Calu3 (cell line): ENCODE measurements at places on chromosomes 12 and 14. TPM values are rescaled to one million over a fixed set of nuclear protein-coding genes. Genes with fewer than 3 reads are reported as not detected.

GRCh38 chr14:69701857-69702256 lies 65.1 kb upstream of the SRSF5 start:
- no peak for DNase-seq

GRCh38 chr14:104356738-104357688 lies 218.6 kb downstream of the KIF26A start:
- no peak for DNase-seq

Gene C14orf132
- total RNA-seq = 1.3 and 2.6 TPM in 2 replicates

GRCh38 chr14:53218161-53218560 lies 65.0 kb upstream of the DDHD1 start:
- no peak for DNase-seq

DNA sequence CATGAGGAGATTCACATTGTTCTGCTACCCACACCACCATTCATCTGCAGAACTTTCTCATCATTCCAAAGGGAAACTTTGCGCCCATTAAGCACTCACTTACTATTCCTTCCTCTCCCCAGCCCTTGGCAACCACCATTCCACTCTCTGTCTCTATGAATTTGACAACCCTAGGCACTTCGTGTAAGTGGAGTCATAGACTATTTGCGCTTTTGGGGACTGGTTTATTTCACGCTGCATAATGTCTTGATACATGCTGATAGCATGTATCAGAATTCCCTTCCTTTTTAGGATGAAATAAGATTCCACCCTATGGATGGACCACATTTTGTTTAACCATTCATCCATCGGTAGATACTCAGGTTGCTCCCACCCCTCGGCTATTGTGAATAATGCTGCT lies 4.5 kb upstream of the EML1 start:
- DNase-seq = no peak

- no peak for DNase-seq
Observed at GRCh38 chr12:118704527-118705241, 276.7 kb upstream of the SRRM4 start.

DNA sequence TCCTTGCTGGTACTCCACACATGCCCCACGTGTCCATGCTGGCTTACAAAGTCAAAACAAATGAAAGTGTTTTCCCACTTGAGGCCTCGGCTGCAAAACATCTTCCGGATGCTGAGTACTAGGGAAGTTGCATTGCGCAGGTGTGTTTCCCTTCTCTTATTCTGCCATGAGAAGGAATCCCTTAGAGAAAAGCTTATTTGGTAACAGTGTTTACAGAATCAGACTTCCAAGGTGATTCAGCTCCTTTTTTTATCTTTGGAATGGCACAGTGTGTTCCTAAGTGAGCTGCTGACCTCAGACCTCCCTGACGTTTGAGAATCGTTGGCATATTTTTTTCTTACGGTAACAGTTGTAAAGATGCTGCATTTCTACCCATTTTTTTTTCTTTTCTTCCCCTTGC lies 211.3 kb downstream of the ESR2 start:
- DNase-seq = no peak

GRCh38 chr12:126424696-126425095 lies 1359.5 kb downstream of the AACS start:
- no peak for DNase-seq

DNA sequence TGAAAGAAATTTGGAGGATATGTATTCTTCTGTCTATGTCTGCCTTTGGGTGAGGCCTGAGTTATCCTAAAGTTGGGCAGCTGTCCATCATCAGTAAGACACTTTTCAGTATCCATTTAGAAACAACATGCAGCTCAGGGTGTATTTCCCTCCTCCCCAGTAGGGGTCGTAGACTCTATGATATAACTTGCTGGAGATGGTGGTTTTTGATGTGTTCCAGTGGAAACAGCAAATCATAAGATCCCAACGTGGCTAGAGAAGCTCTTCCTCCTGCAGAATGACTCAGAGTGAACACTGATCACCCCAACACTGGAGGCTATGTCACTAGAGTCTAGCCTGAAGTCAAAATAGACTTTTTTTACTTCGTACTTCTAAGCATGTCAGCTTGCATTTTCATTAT lies 331.6 kb upstream of the STXBP6 start:
- DNase-seq = no peak

DNA sequence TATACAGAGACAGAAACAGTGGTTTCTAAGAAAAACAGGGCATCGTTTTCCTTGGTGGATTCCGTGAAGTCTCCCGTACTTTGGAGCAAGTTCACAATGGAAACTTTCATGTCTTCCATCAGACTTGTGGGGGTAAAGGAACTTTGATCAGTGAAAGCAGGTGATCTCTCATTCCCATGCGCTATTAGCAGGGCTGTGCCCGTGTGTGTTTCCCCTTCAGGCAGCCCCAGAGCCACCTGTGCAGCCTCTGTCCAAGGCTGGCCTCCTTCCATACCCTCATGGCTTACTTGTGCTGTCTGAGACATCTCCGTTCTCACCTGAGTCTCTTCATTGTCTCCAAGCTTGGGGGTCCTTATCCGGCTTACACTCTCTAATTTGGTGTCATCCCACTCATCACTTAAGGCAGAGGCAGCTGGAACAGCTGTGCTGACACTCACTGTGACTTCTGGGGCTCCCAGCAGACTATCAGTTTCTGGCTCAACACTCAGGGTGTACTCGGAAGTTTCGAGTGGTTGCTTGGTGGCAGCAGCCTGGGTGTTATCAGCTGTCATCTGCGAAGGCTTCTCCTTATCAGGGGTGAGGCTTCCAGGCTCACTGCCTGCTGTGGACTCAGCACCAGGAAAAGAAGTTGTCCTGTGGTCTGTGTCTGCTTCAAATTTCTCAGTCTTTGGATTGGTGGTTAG lies 13.8 kb downstream of the ARMH4 start:
- DNase-seq = no peak

Gene GPD1
- total RNA-seq = 0.21 and 1.0 TPM in 2 replicates

- DNase-seq = peak; percentile 24
Observed at GRCh38 chr12:114166362-114166761, 200.2 kb upstream of the RBM19 start.

GRCh38 chr14:59358102-59358501 lies 107.1 kb downstream of the GPR135 start:
- DNase-seq = peak; percentile 28

Gene ABCC9
- total RNA-seq = 0.05 TPM in 1 of 2 replicates, not detected in the other

GRCh38 chr14:75709207-75709812 lies 48.3 kb downstream of the TTLL5 start:
- peak; percentile 54 for DNase-seq

- no peak for DNase-seq
Observed at GRCh38 chr14:32657081-32657480, 281.6 kb upstream of the NPAS3 start.

Gene DENND5B
- total RNA-seq = 8.0 and 10.2 TPM in 2 replicates

DNA sequence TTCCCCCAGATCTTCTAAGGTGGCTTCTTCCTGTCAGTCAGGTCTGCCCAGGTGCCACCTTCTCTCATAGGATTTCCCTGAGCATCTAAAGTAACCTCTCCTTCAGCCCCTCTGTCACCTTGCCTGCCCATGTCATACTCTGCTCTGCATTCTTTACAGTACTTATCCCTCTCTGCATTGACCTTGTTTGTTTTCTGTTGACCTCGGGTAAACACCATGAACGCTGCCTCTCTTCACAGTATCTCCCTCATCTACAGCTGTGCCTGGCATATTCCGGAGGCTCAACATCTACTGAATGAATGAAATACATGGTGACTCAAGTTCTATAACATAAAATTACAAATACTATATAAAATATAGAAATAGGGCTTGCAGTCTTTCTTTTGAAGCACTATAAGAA lies 10.1 kb upstream of the PPM1A start:
- DNase-seq = no peak

DNA sequence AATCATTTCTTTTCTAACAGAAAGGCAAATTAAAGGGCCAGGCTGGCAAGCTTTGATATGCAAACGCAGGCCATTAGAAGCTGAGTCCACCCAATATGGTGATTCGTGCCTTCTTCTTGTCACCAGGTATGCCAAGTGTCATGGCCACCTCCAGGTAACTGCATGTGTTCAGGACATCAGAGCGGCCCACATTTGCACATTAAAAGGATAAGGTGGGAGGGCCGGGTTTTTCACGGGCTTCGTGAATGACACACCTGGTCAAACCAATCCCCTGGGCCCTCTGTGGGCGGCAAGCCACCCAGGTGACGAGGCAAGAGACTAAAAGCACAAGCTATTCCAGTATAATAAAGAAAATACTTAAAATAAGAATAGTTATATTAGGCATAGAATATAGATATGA lies 75.9 kb upstream of the TSPAN11 start:
- DNase-seq = no peak

Gene CLEC4C
- total RNA-seq = not detected in 2 replicates

Gene RFX4
- total RNA-seq = 0.27 TPM in 1 of 2 replicates, not detected in the other

Gene FAM186B
- 0.29 and 0.47 TPM in 2 replicates for total RNA-seq

Gene HSPB8
- total RNA-seq = 2.0 and 2.6 TPM in 2 replicates

- no peak for DNase-seq
Observed at GRCh38 chr12:113758165-113758924, 207.8 kb downstream of the RBM19 start.

DNA sequence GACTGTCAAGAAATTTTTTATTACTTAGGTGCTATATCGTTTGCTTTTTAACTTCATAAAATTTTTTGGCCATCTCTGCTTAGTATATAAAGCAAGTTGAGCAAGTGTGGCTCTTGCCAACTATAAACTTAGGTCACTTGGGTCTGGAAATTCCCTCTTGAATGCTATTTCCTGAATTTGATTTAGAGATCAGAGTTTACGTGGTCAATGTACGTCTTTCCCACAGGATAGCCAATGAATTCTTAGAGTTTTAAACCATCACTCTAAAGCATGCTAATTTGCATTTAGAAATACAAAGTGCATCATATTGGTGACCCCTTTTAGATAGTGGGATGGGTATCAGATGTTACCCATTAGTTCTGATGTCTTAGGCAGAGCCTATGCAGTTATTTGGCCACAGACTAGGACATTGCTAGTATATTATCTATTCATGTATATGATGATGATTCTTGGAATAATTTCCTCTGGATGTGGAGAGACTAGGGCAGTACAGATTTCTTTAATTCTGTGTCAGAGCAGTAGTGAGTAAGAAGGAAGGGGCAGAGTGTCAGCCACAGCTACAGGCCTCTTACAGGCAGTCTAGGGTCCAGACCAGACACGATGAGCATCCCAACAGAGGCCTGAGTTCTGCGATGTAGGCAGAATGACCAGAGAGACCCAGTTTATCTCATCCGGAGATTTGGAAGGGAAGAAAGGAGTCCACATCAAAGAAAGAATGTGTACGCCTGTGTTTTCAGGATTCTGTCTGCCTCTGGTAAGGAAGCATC lies 30.3 kb downstream of the SCN8A start:
- DNase-seq = no peak

- peak; percentile 47 for DNase-seq
Observed at GRCh38 chr12:16385782-16386646, 38.6 kb downstream of the MGST1 start.

DNA sequence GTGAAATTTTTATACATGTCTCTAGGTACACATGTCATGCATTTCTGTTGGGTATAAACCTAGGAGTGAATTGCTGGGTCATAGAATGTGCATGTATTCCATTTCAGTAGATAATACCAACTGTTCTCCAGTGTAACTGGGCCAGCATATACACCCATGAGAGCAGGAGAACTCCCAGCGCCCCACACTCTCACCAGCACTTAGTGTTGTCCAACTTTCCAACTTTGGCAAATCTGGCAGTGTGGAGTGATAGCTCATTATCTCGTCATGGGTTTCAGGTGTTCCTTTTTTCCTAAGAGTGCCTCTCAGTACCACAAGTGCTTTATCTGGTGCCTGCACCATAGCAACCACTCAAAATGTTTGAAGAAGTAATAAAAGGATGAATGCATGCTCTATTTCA lies 40.1 kb downstream of the NGB start:
- DNase-seq = no peak

DNA sequence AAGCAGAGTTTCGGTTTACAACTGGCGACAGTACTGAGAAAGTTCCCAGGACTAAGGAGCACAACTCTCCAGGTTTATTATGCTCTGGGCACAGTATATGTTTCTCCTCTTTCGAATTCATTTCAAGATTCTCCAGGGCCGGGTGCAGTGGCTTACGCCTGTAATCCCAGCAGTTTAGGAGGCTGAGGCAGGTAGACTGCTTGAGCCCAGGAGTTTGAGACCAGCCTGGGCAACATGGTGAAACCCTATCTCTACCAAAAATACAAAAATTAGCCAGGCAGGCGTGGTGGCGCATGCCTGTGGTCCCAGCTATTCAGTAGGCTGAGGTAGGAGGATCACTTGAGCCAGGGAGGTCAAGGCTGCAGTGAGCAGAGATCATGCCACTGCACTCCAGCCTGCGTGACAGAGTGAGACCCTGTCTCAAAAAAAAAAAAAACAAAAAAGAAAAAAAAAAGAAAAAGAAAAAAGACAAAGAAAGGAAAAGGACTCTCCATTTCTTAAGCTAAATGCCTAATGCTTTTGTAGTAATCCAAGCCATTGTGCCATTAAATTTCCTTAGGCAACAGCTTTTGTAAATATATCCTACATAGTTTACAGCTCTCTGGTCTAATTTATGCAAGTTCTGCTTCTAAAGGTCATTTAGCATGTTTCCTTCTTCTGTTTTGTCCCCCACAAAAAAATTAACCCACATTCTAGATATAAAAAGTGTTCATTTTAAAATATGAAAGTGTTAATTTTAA lies 34.8 kb downstream of the ATL1 start:
- no peak for DNase-seq

Gene AQP6
- 0.86 and 0.94 TPM in 2 replicates for total RNA-seq

Gene INSM2
- not detected in 2 replicates for total RNA-seq

- no peak for DNase-seq
Observed at GRCh38 chr14:92753250-92753649, 4.8 kb upstream of the LGMN start.

GRCh38 chr12:78864870-78865463 lies 393 bp downstream of the SYT1 start:
- DNase-seq = no peak

Gene MYF6
- total RNA-seq = not detected in 2 replicates

DNA sequence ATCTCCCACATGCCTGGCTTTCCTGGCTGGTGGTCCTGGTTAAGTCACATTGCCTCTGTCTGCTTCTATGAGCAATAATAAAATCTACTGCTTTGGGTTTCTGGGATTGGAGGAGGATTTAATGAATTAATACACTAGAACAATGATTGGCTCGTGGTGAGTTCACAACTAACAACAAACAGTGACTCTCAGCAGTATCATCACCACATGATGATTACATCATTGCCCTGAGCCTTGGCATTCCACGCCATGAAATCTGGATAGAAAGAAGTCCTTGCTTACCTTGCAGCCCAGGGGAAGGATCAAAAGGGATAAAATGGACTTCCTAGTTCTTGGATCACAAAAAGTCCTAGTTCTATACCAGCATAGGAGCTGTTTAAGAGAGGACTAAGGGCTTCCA lies 1069.0 kb downstream of the VRK1 start:
- DNase-seq = no peak

DNA sequence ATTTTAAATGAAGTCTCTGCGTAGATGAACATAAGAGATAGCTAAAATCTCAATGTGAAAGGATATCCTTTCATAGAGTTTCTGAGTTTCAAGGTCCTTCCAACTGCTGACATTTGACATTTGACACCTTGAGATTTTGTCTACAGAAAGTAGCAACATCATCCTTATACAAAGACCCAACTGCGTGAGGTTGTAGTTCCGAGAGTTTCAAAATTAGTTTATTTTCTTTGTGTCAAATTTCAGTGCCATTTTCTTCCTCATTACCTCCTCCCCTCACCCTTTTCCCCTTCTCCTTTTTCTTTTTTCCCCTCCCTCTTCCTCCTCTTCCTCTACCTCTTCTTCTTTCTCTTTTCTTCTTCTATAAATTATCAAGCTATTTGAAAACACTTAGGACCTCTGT lies 26.9 kb upstream of the BATF start:
- DNase-seq = no peak
